ENCODE measurements at places on chromosomes 6 and 20.

DNA sequence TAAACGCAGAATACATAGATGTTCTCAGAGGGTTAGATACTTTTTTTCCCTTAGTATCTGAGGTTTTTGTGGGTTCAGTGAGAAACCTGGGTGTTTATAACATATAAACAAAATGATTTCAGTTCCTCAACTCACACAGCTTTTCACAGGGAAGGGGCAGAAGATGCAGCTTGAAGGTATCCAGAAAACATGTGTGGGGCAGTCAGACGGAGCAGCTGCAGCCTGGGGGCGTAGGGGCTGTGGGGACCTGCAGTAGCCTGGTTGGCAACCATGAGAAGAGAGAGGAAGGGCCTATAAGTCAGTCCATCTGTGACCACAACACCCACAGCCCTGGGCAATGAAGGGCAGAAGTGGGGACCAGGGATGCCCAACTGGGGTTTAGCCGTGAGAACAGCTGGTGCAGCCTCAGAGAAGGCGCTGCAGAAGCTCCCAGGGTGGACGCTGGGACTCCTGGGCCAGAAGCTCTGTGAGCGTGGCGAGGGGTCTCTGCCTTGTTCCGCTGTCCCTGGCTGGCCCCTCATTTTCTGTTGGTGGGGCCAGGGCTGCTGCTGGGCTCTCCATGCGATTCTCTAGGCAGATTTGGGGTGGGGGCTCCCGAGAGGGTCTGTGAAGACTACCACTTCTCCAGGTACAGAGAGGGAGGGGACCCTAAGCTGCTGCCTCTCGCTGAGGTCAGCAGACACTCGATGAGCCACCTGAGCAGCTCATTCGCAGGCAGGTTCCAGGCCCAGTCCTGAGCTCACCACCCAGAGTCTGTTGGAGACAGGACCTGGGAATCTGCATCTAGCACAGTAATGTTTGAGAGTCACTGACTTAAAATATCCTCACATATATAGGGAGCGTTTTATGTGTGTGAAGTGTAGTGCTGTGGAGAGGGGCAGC, 181.2 kb downstream of the ZDHHC14 start:
- DNase-seq = no peak

DNA sequence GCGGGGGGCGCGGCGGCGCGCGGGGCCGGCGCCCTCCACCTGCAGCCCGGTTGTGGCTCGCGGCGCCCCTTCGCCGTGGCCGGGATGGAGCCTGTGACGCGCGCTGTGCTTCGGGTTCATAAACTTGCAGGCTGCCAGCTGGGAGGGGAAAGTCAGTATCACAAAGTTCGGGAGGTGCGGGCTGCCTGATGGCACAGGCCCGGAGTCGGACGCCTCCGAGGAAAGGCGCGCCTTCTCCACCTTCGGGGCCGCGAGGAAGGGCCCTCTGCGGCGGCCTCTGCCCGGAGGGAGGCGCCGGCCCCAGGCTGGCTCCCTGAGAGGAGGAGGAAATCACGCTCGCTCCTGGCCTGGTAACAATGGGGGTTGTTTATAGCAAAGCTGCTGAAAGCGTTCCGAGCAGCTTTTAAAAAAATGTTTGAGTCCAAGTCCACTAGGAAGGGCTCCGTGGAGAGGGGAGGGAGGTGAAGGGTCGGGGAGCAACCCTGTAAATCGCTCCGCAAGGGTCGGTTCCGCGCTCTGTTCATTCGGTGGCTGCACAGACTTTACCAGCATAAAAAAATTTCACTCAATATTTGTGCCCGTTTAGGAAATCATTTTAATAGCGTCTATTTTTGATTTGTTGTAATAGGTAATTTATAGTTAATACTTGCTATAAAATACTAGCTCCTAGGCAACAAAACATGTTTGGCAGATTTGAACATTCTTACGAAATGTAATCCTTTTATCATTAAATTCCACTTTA, 1.0 kb downstream of the AFDN start:
- DNase-seq = no peak

GRCh38 chr20:10508468-10509251, 73.6 kb downstream of the SLX4IP start:
- no peak for DNase-seq

DNA sequence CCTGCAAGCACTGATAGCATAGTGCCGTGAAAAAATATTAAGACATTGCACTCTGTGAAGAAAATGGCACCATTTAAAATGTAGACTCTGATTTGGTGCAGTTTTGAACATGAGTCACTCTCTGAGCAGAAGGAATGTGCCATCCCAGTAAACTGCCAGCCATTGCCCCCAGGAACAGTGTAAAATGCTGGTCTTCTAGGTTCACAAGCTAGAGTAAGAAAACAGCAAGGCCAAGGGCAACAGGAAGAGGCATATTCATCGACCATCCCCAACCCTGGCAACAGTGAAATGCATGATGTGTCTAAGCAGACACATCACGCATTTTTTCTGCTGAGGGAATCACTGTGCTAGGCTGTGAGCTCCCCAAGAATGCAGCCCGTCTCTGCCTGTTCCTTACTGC, 163.2 kb upstream of the RIN2 start:
- no peak for DNase-seq

All from stimulated activated naive CD4-positive, alpha-beta T cell (primary cell).